ENCODE measurements at places on chromosomes 2 and 18.

DNA sequence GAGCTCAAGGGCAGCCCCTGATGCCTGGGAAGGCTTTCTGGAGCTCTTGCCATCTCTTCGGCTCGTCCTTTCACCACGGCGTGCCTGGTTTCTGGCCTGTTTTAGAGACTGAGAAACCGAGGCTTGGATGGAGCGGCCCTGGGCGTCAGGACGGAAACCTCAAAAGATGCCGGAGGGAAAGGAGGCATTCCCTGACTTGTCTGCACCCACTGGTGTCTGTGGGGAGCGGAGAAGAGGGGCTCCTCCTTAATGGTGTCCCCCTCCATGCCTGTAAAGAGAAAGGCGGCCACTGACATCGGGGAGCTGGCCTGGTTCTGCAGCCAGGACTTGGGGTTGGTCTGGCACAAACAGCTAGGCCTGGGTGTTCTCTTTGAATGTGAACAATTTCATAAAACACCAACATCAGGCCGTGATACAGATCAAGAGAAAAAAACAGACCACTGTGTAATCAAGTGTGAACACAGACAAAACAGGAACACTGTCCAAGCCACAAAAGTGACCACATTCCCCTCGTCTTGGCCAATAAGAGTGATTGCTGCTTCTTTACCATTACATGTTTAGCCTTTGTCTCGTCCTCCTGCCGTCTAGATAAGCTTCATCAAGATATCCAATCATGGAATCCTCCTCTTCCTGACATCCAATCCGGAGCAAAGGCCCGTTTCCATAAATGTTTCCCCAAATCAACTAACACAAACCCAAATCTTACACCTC lies 633 bp upstream of the ILKAP start:
- DNase-seq, result no peak

DNA sequence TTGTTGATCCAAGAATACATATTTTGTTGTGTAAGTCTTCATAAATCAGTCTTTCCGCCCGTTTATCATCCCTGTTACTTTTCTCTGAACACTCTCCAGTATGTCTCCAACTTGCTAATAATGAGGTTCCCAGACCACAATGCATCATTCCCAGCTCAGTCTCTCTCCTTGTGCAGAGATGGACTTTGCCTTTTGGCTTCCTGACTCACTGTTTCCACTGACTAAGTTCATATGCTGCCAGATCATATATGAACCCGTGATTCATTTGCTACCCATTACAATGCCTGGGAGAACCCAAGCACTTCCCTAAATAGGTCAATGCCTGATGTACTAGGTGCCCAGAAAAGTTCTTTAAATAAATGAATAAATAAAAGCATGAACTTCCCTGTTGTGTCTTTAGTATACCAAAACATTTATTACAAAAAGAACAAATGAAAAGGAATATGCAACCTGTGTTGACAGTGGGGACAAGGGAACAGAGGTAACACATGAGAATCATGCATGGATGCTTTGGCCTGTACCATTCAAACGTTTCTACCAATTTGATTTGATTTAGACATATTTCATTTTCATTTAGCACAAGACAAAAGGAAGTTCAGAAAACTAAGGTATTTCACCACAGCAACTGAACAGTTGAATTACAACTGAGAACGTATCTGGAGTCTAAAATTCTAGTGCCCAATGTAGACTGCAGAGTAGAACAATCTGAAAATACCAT lies 215.4 kb upstream of the HNRNPA3 start:
- no peak for DNase-seq

DNA sequence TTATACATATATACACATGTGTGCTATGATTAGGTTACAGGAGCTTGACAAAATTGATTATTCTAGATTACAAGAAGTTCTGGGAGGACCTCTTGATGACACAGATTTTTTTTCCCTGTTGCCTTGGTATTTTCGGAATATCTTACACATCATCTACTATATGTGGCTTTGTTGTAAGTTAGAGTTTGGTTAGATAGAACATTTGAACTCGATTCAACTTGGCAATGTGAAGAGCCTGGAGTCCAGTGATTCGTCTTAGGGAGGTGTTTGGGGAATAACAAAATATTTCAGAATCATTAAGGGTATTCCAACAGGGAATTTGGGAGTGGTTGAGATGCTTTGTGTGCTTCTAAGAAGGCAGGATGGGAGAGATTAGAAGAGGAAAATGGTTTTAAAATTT lies 39.3 kb upstream of the EFEMP1 start:
- DNase-seq, result no peak

GRCh38 chr2:220499225-220499624 lies 871.8 kb downstream of the SLC4A3 start:
- no peak for DNase-seq

GRCh38 chr2:37568565-37568964 lies 102.9 kb downstream of the CDC42EP3 start:
- DNase-seq, result no peak

All from activated T-helper 1 cell treated with anti-CD3 and anti-CD28 coated beads, Interleukin-2, amount 50 U/mL, for 16 hours (primary cell).